ENCODE measurements at places on chromosomes 5 and 9.

GRCh38 chr9:132973713-132974112 is 4.8 kb upstream of the GFI1B start:
- DNase-seq: no peak

GRCh38 chr5:66415208-66415607 is 181.0 kb upstream of the MAST4 start:
- no peak for DNase-seq

- no peak for DNase-seq
These were observed 17.2 kb downstream of the HK3 start for GRCh38 chr5:176881816-176882566.

GRCh38 chr5:127997201-127997704 is 86.3 kb upstream of the SLC12A2 start:
- DNase-seq: no peak

Measured in endothelial cell (in vitro differentiated cells).